ENCODE measurements at places on chromosomes 13 and 19. TPM values are rescaled to one million over a fixed set of nuclear protein-coding genes. Genes with fewer than 3 reads are reported as not detected.

DNA sequence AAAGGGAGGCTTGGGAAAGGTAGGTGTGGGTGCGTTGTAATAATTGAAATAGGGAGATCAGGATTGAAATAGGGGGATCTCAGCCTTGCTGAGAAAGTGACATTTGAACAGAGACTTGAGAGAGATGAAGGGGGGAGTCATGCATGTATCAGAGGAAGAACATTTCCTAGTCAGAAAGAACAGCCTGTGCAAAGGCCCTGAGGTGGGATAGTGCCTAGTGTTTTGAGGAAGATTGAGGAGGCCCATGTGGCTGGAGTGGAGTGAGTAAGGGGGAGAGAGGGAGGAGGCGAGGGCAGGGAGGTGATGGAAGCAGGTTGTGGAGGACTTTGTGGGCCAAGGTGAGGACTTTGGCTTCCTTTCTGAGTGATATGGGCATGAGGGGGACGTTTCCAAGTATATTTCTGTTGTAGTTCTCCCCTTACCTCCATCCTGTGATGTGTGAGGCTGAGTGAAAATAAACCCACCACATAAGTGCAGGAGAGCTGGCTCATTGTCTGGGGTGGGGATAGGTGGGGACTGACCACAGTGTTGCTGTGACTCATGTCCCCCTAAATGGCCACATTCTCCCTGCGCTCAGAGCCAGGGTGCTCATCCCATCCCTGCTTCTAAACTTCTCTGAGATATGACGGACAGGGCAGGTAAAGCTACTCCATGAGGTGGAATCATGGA is 17.8 kb downstream of the ACTL9 start:
- DNase-seq = no peak

DNA sequence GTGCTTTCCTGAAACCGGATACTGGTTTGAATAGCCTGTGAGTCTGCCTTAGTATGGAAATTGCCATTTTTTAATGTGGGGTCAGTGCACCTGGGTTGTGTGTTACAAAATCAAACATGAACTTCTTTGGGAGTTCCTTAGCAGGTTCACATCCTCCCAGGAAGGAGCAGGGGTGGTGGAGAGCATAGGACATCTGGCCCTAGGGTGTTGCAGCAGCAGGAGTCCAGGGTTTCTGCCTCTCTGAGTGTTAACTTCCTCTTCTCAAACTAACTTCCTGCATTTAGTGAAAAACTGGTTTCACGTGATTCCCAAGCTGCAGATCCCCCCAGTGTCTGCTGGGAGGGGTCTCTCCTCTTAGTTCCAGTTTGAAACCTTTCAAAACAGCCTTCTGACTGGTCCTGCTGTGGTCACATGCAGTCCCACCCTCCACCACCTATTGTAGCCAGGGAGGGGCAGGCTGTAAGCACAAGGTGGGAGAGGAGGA is 7.2 kb downstream of the RNASEH2B start:
- DNase-seq = no peak

GRCh38 chr19:7701654-7702457 is at the start of gene FCER2:
TSS of gene FCER2 (minus strand) at chr19:7702131. CDS start at chr19:7699760, 2,371 bp downstream.
- no peak for DNase-seq

- no peak for DNase-seq
These were observed 12.4 kb downstream of the MAST3 start for GRCh38 chr19:18109733-18110608.

- DNase-seq = no peak
These were observed 98.7 kb downstream of the DOCK9 start for GRCh38 chr13:98879127-98879520.

GRCh38 chr13:44142540-44142867 is 231.1 kb upstream of the SERP2 start:
- no peak for DNase-seq

DNA sequence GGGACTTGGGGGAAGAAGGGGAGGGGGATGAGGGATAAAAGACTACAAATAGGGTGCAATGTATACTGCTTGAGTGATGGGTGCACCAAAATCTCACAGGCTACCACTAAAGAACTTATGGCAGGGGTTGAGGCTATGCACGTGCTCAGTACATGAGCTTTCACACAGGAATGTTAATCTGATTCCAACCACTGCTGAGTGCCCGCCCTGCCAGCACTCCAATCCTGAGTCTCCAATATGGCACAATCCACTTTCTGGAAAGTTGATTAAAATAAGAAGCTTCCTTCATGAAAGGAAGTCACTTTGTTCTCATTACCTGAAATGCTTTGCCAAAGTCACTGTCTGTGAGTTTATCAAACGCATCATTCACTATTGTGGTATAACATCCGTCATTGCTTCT is 463.0 kb downstream of the IRS2 start:
- no peak for DNase-seq

- no peak for DNase-seq
These were observed 124.0 kb upstream of the RNF113B start for GRCh38 chr13:98300956-98301641.

DNA sequence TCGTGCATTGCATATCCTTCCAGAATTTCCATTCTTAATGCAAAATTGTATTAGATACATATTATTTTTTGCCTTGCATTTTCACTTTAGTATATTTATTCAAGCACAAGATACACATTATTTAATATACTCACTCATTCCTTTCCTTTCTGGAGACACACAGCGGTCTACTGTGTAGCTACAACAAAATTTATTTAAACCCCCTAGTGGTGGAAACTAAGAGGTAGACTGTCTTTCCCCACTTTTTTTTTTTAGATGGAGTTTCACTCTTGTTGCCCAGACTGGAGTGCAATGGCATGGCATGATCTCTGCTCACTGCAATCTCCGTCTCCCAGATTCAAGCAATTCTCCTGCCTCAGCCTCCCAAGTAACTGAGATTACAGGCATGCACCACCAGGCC is 2040.3 kb upstream of the PCDH20 start:
- DNase-seq = no peak

GRCh38 chr19:3698386-3698950 is 1.8 kb downstream of the PIP5K1C start:
- DNase-seq = no peak

DNA sequence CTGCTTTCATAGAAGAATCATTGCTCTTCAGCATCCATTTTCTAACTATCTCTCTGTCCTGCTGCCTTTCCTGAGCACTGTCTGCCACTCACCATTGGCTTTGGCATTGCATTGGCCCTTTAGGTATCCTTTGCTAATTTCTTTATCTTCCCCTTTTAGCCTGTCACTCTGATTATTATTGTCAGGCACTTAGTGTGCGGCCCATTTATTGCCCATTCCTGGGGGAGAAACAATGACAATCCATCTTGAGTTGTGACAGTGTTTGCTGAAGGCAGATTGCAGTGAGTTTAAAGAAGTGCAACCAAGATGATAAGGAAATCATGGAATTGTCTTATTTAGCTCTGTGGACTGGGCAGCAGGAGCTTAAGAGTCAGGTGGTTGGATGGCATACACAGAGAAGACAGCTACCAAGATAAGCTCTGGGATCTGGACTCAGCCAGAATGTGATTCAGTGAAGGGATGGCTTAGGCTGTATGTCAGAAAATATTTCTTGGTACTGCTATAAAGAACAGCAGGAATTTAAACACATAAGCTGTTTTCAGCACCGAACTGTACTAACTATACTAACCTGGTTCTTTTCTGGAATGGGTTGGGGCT is 25.3 kb downstream of the B3GLCT start:
- DNase-seq = no peak

DNA sequence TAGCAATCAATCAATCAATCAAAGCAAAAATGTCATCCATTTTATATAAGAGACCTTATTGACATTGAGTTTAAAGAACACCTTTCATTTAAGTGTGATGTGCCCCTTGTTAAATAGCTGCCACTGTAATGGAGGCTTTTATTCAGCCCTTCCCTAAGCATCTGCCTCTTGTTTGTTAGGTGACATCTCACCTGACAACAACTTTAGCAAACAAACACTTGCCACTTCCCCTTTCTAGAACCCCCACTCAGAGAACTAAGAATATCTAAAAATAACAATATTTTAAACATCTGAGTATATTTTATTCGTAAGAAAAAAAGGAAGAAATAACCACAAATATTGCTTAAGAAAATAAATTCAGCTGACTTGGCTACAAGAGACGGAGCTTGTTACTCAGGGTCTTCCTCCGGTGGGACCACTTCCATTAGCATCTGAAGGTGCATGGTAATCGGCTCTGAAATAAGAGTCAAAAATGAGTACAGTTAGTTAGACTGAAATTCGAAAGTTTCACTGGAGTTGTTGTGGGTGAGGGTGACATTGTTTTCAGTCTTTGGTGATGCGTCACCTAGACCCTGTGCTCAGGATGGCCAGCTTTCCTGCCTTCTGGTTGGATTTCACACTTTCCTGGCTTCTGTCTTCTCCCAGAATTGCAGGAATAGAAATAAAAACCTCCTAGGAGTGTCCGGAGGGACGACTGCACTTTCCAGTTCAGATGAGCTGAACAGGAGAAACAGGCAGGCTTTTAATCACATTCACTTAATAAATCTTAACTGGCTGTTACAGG is 39.1 kb downstream of the SLC7A9 start:
- peak; percentile 58 for DNase-seq

- DNase-seq = no peak
These were observed 55.9 kb upstream of the SERP2 start for GRCh38 chr13:44317752-44318151.

- DNase-seq = peak; percentile 26
These were observed 7.9 kb upstream of the CDC16 start for GRCh38 chr13:114226699-114227323.

DNA sequence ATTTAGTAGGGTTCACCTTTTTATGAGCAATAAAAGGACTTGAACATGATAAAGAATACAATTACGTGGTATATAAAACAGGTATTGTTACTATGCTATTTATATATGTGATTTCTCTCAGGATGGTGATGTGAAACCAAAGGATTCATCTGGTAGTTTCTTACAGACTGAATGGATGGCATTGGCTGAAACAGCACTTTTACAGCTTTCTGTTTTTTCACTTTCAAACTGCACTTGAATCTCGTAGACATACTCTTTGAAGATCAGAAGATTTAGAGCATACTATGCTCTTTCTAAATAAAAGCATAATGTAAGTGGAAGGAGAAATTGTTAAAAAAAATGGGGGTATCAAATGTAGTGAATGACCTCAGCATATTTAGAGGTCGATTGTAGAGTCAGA is 354.8 kb downstream of the HS6ST3 start:
- no peak for DNase-seq

GRCh38 chr19:5593343-5594255 is 25.8 kb upstream of the TINCR start:
- no peak for DNase-seq

DNA sequence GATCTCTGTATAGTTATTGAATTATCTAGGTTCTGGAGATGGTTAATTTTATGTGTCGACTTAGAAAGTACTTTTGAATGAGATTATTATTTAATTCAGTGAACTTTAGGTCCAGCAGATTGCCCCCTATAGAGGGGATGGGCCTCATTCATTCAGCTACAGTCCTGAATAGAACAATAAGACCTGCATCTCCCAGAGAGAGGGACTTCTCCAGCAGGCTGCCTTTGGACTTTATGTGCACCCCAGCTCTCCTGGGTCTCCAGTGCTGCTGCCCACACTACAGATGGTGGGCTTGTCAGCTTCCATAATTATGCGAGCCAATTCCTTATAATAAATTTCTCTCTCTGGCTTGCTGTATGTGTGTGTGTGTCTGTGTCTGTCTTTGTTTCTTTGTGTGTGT is 39.3 kb upstream of the KL start:
- DNase-seq = no peak

- DNase-seq = no peak
These were observed 6.0 kb downstream of the AKAP8L start for GRCh38 chr19:15412832-15413231.

- no peak for DNase-seq
These were observed 1.0 kb downstream of the KDM4B start for GRCh38 chr19:4969772-4970531.

DNA sequence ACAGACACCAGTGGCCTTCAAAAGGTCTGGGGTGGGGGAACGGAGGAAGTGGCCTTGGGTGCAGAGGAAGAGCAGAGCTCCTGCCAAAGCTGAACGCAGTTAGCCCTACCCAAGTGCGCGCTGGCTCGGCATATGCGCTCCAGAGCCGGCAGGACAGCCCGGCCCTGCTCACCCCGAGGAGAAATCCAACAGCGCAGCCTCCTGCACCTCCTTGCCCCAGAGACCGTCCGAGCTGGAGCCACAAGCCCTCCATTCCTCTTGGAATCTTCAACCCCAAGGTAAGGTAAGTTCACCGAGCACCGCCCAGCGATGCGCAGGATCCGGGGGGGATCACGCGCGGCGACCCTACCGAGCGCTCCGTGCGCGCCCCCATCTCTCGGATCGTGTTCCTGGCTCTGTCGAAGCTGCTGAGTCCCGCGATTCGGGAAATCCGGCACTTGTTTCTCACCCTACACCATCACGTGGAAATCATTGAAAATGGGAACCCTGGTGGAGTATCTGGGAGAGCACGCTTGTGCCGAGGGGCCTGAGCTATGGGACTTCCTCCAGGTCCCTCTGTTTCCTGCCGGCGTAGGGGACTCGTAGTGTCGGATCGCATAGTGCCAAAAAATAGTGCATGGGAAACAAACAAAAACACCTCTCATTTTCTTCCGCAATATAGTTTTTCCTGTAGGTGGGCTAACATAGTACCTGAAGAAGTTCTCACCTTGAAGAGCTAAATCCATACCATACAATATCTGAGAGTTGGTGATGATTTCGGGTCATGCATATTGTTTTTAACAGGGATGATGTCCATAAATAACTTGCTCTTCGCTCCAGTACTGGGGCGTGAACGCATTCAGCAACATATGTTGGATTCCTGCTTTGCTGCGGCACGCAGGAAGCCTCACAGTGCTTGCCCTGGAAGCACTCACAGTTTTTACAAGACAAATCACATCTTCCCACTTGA is 9.3 kb downstream of the PDX1 start:
- no peak for DNase-seq

- no peak for DNase-seq
These were observed 97.6 kb downstream of the ZNF536 start for GRCh38 chr19:30469774-30470173.

- no peak for DNase-seq
These were observed 979.6 kb upstream of the SPRY2 start for GRCh38 chr13:81320516-81320915.

DNA sequence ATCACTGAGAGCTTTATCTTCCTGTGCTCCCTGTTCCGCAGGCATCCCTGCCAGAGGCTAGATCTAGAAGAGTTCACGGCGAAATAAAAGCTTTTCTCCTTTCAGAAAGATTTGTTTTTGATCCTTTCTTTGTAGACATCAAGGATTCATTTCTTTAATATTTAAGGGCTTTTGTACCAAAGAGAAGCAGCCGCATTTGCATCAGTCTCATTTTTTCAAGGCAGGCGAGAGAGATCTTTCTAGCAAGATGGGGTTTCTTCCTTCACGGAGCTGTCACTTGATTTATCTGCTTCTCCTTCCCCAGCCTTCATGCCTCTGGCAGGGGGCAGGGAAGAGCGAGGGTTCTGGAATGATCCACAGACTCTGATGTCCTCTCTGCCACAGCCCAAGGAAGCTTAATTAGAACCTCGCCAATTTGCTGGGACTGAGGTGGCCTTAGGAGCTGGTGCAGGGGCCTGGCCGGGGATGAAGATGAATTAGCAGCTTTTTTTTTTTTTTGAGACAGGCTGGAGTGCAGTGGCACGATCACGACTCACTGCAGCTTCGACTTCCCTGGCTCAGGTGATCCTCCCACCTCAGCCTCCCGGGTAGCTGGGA is 40.0 kb downstream of the PIN1 start:
- DNase-seq = no peak

- DNase-seq = no peak
These were observed 34.4 kb upstream of the MIR17HG start for GRCh38 chr13:91313103-91313502.

The C19orf18 gene
- not detected for total RNA-seq

The CCDC70 gene
- not detected for total RNA-seq

The ZNF576 gene
- total RNA-seq = 6.2 TPM

The GAPDHS gene
- not detected for total RNA-seq

The FFAR2 gene
- total RNA-seq = not detected

The SACS gene
- 56.0 TPM for total RNA-seq

The FOSB gene
- 5.3 TPM for total RNA-seq

The SIGLEC8 gene
- total RNA-seq = not detected

The CCDC8 gene
- 22.2 TPM for total RNA-seq

The EDDM13 gene
- not detected for total RNA-seq

Measured in kidney epithelial cell (primary cell).